ENCODE measurements at places on chromosomes 16 and 17. TPM values are rescaled to one million over a fixed set of nuclear protein-coding genes. Genes with fewer than 3 reads are reported as not detected.

The GPRC5B gene
- 11.4 TPM for total RNA-seq

The CTRB1 gene
- total RNA-seq = not detected

The OR1A1 gene
- not detected for total RNA-seq

The DRG2 gene
- 57.5 TPM for total RNA-seq

GRCh38 chr16:79543219-79543618 is 57.3 kb downstream of the MAF start:
- DNase-seq = no peak

GRCh38 chr17:18102640-18103039 is 5.9 kb upstream of the MYO15A start:
- DNase-seq = no peak

GRCh38 chr17:44309472-44309871 is 1.1 kb downstream of the RUNDC3A start:
- no peak for DNase-seq

GRCh38 chr17:2776589-2777241 is 19.5 kb upstream of the RAP1GAP2 start:
- no peak for DNase-seq

DNA sequence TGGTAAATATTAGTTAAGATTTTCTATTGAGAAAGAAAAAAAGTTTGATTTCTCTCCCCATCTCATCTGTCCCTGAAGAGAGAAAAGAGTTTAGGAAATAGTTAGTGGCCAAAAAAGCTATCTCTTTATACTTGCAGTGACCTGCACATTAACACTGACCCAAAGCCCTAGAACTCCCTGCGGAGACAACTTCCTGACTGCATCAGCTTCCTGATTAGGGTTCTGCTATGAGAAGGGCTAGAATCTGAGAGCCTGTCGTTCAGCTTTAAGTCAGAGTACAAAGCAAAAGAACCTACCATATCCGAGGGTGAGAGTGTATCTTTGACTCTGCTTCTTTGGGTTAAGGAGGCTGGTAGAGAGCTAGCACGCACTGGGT is 24.7 kb downstream of the LIMD2 start:
- DNase-seq = no peak

- DNase-seq = no peak
These were observed 51.3 kb upstream of the AMZ2 start for GRCh38 chr17:68196394-68197090.

DNA sequence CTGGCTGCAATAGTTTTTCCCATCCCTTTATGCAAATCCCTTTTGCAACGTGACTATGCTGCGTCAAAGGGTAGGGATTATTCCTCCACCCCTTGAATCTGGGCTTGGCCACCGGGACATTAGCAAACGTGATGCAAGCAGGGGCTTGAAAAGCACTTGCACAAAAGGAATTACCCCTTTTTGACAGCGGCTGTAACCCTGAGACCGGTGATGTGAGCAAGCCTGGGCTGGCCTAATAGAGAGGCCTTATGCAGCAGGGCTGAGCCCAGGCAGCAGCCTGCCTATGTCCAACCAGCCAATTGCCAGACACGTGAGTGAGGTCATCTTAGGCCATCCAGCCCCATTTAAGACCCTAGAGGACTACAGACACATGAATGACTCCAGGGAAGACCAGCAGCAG is 30.4 kb upstream of the PAFAH1B1 start:
- no peak for DNase-seq

- DNase-seq = no peak
These were observed 2.6 kb upstream of the GRIN2C start for GRCh38 chr17:74862108-74862901.

- DNase-seq = no peak
These were observed 451 bp downstream of the IL32 start for GRCh38 chr16:3065742-3066439.

DNA sequence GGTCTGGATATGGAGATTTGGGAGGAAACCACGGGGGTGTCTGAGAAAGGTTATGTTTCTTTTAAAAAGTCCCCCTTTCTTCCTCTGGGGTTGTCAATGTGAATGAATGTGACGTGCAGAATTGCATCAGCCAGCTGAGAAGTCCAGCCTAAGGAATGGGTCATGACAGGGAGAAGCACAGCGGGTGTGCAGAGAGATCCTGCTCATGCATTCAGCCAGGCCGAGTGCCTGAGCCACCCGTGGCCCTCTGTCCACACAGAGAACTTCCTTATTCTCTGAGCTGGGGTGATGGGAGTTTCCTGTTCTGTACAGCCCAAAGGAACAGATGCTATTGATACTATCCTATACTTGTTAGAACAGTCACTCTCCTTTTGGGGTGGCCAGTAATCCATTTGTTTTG is 117.9 kb downstream of the CPPED1 start:
- DNase-seq = no peak

All from epithelial cell of proximal tubule (primary cell).